ENCODE measurements at places on chromosomes 3 and 15.

GRCh38 chr3:178382449-178383061 lies 153.7 kb upstream of the KCNMB2 start:
- no peak for DNase-seq

DNA sequence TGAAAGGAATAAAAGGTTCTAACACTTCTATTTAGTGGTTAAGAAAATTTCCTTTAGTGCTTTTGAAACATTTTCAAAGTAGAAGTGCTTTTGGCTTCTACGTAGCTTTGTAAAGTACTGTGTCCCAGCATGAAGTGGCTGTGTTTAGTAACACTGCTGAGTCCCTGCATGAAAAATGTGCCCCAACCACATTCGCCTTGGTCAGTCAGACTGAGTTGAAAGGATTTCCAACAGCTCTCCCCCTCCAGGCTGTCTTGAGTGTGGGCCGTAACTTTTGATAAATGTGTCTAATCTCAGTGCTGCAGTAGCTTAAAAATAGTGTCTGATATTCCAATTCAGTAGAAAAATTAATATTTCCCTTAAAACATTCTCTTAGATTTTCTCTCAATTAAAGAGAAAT lies 115.0 kb downstream of the NR1D2 start:
- DNase-seq = no peak

DNA sequence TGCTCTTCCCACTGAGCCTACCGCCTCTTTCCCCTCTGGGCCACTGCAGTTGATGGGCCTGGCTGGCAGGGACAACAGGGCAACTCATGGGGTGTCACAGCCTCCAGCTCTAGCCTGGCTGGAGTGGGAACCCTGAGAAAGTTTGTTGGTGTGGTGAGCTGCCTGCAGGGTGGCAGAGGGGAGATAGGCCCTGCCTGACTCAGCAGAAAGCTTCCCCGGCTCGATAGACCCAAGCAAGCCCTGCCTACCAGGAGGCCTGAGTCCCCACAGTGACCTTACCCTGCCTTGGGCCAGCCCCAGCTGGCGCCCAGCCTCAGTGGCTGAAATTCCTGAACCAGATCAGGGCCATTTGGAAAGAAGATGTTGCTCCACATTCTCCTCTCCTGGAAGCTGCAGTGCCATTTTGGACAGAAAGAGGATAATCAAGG lies 29.4 kb downstream of the ABTB1 start:
- no peak for DNase-seq

DNA sequence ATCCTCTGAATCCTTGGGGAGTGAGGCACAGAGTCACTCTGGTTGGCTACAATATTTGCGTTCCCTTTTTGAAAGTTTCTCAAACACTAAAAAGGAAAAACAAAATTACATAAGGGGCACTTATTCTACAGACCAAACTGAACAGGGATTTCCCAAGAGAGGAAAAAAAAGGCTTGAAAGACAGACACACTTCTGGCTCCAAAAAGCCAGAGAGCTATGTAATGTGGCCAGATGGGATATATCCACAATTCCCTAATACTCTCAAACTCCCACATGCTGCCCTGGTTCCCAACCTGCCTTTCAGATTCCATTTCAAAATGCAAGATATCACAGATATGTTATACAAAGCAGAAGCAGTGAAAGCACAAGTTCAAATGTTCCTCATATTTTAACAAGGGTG lies 1.6 kb downstream of the FRMD4B start:
- DNase-seq = no peak

- no peak for DNase-seq
Observed at GRCh38 chr3:62416144-62416543, 42.8 kb upstream of the FEZF2 start.

DNA sequence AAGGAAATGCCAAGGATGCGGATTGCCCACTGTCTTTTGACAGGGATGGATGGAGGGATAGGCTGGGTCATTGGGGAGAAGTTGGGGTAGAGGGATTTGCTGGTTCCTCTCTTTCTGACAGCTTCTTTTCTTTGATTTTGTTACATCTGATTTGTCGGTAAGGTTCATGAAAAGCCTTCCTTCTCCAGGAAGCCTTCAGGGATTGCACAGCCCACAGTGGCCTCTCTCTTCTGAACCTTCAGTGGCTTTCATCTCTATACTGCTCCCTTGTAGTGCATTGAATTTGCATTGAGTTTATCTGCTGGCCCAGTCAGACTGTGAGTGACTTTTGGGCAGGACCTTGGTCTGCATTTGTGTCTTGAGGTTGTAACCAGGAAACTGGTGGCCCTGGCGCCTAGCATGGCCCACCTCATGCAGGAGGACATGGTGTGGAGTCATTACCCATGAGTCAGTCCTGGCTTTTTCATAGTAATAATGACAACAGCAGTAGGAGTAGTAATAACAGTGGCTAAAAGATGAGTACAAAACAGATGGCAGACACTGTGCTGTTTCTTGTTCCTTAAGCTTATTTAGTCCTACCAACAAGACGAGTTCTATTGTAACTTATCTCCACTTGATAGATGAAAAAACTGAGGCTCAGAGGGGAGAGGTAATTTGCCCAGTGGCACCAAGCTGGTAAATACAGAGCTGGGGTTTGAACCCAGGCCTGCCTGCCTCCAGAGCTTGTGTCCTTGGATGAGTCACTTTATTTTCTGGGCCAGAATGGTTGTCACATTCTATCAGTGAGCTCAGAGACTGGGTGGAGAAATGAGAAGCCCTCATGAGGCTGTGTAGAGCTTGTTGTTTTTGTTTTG lies 28.4 kb downstream of the SMAD6 start:
- no peak for DNase-seq

DNA sequence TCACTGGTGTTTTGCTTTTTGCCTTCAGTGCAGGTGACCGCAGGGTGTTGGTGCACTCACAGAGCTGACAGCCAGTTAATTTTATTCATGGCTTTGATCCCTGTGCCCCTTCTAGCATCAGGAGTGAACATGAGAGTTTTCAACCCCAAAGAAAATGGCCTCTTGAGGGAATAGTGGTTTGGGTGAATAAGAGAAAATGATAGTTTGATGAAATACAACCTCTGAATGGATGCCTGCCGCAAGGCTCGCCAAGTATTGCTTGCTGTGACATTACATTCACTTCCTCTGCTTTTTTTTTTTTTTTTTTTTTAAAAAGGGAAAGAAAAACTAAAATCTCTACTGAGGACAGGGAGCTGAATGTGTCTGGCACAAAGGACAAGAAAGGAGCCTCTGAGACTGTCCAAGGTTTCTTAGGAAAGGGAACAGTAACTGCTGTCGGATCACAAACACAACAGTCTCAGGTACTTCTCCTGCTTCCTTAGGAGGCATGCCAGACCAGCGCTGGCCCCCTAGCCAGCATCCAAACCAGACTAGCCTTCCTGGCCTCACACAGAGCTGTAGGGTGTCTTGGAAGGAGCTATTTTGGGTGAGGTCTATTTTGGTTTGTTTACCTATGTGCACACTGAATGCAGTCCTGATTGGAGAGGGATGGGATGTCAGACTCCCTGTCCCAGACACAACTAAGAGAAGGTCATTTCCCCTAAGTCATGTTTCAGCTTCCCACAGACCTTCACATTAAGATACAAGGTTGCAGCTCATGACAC lies 29.0 kb downstream of the CCDC80 start:
- no peak for DNase-seq

DNA sequence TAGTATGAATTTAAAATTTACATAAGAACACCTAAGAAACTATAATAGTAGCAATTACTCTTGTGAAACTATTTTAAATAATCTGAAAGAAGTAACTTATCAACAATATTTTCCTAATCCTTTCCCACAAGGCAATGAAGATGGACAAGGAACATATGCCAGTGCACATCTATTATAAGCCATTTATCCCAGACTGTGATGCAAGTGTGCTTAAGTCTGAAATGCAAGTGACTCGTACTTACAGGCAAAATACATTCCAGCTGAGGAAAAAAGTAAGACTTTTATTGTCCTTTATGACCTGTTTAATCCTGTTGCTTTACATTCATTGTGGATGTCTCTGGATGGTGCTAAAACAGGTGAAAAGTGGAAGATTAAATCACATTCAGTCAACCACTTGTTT lies 709.4 kb downstream of the ZNF385D start:
- DNase-seq = no peak

DNA sequence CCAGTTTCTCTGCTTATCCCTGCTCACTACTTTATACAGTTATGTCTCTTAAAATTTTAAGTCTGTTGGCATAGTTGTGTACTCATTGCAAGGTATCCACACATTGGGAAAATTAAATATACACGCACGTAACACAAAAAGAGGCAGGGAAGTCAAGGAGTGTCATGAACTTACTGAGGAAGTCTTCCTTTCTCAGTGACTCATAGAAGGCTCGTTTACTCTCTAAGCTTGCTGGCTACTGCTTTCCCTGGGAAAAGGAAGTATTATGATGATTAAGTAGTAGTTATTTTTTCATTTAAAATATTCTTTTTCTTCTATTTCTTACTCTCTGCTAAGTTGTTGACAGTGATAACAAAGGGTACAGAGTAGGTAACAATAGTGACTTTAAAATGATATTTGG lies 287.3 kb downstream of the UBE2E2 start:
- no peak for DNase-seq
